ENCODE measurements at places on chromosomes 7 and 10.

GRCh38 chr7:144859739-144860138, 23.9 kb upstream of the TPK1 start:
- no peak for DNase-seq

- no peak for DNase-seq
These were observed 33.9 kb downstream of the LRRC4 start for GRCh38 chr7:127997226-127997922.

DNA sequence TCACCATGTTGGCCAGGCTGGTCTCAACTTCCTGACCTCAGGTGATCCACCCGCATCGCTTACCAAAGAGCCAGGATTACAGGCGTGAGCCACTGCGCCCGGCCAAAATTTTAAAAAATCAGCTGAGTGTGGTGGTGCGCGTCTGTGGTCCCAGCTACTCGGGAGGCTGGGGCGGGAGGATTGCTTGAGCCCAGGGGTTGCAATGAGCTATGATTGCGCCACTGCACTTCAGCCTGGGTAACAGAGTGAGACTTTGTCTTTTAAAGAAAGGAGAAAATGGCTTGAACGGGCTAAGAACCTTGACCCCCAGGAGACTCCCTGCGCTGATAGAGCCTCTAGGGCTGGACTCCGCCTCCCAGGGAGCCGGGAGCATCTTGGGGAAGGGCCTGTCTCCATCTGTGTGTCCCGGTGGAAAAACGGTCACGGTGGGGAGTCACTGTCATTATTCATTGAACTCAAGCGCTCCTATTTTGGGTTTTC, 760 bp upstream of the KCTD7 start:
- no peak for DNase-seq

DNA sequence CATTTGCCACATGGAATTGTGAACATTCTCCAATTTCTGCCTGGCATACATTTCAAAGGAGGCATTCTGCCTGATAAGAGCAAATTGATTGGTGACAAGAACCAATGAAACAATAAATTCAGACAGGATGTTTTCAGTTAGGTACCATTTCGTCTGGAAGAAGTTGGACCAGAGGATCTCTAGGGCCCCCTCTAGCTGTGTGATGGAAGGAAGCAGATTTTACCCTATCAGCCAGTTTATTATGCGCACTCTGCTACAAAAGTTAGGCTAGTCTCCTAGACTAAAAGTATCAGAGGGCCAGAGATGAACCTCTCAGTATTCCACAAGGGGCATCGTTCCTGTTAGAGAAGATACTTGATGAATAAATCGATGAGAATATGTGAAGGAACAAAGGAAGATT, 118.0 kb downstream of the BUB3 start:
- no peak for DNase-seq

DNA sequence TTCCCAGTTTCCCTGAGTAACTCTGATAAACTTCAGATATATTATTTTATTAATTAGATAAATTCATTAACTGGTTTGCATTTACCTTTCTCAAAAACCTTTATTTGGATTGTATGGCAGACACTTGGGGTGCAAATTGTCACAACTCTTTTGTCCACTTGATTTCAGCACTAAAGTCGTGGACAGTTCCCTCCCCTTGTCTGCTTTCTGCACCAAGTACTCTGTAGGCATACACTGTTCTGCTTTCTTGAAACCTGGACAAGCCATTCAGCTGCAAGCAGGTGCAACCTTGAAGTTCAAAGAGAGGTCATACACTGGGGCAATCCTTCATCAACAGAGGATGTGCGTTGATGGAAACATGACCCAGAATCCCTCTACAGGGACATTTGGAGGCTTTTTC, 162.9 kb downstream of the ARL5B start:
- peak; percentile 41 for DNase-seq

- DNase-seq, result no peak
These were observed 179.7 kb downstream of the CFTR start for GRCh38 chr7:117659531-117660011.

GRCh38 chr10:112851181-112851580, 98.9 kb upstream of the TCF7L2 start:
- no peak for DNase-seq

- DNase-seq, result no peak
These were observed 228.7 kb upstream of the PTN start for GRCh38 chr7:137572056-137572784.

- no peak for DNase-seq
These were observed 14.8 kb downstream of the ACBD5 start for GRCh38 chr10:27225642-27226257.

DNA sequence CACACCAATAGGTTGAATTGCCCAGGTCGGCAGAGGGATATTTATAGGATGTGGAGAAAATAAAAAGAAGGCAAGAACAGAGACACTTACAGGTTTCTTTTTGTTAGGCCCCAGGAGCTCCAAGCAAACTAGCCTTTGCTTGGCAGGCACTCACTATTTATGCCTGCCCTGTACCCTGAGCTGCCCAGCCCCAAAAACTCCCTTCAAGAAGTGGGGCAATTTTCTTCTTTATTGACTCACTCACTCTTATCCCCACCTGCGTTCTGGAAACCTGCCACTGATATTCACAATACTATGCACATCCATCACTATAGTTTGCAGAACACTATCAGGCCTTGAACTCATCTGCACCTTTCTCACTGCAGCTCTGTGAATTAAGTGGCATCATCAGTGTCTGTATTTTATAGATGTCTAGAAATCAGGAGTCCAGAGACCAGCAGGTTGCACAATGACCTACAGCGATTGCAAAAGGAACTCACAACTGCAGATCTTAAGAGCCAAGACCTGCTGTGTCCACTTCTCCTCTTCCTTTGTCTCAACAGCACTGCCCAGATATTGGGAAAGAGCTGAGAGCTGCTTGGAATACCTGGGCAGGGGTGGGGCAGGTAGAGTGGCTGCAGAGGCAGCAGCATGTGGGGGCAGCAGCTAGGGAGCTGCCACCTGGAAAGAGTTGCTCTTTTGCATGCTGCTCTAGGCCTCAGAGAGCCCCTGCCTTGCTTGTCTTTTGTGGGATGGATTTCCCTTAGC, at the start of gene SFTPD:
Gene SFTPD, minus strand, starts transcription at position 130 of the 747 bp plus-strand sequence. CDS start 2,446 bp downstream, outside the sequence.
- peak; percentile 74 for DNase-seq

DNA sequence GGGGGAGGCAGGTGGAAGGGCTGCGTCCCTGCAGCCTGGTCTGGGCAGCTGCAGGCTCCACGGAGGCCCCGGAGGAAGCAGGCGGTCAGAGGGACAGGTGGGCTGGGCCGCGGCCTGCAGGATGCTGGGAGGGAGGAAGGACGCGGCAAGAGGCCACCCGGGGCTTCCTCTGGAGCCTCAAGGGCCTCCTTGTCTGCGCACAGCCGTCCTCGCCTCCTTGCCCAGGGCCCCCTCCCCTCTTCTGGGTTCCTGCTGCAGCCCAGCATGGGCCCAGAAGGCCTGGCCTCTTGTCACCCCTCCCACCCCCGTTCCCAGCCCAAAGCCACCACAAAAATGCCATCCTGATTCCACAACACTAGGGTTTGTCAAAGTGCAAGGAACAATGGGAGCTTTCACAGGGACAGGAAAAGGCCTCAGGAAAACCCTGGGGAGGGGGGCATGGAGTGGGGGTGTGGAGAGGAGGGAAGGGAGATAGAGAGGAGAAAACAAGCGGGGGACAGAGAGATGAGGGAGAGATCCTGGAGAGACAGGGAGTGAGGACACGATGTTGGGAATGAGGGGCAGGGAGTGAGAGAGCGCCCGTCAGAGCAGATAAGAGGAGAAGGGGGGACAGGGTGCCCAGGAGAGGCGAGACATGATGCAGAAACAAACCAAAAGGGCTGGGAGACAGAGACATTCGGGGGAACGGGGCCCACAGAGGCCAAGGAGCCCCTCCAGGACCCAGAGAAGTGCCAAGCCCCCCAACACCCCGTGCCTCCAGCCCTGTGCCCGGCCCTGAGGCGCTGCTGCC, 41.8 kb downstream of the ZCCHC24 start:
- no peak for DNase-seq

GRCh38 chr10:96978621-96979154, 146.6 kb downstream of the LCOR start:
- no peak for DNase-seq

DNA sequence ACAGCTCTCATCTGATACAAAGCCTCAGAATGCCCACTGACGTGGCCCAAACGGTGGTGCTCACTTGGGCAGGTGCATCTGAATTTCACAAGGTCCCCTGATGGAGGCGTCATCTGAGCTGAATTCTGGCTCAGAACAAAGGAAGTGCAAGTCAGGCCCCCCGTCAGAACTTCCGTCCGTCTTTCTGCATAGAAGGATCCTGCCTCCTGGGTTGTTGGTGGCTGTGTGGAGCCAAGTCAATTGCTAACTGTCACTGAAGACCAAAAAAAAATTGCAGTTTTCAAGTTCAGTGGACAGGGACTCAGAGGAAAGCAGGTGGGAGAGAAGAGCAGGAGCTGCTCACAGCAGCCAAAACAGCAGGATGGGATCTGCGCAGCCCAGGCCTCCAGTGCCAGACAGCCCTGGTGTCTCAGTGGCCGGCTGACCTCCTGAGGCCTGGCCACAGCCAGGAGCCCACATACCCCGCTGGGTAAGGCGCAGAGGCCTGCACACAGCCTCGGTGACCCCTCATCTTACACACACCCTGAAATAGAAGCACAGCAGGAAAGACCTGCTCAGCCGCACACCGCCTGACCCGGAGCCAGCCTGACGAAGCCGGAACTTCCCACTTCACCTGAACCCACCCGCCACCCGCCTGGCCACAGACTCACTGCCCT, 49.4 kb downstream of the PYROXD2 start:
- peak; percentile 50 for DNase-seq

DNA sequence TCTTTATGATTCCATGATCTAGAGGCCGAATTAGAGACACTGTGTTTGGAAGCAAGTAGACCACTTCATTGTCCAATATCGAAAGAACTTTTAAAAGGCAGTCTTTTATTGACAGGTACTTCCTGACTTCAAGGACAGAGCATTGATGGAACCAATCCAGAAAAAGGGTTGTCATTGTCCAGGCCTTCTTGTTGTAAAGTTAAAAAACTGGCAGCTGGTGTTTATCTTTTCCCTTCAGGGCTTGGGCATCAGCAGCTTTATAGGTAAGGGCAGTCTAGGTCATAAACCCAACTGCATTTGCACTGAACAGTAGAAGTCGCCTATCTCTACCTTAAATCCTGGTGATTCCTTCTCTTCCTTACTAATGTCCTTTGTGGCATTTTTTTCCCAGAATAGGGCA, 95.6 kb downstream of the ST7 start:
- no peak for DNase-seq

DNA sequence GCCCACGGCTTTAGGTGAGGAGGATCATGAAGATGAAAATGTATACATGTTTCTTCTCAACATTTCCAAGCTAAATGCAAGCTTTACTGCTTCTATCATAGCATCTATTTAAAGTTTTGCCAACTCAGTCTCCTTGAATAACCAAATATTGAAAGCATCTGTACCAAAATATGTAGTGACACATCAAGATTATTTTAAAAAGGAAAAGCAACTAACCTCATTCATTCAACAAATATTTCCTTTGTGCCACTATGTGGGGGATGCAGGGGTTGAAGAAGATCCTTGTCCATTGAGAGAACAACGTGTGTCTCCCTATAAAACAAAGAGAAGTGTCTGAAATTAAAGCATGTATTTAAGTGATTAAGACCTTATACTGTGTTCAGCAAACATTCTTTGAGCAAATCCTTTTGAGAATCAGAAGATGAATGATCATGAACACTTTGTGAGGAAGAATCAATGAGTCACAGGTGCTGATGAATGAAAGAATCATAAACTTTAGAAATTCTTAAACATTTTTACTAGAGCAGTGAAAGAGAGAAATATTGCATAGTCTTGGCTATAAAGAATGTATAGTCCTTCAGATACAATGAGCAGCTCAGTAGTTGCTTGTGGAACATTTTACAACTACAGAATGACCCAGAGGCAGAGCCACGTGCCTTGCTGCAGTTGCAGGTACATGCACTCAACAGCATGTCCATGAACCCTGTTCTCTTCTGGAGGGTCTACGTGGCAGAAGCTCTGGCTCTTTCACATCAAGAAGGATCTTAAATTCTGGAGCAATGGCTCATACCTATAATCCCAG, 13.9 kb downstream of the TAS2R60 start:
- peak; percentile 32 for DNase-seq

DNA sequence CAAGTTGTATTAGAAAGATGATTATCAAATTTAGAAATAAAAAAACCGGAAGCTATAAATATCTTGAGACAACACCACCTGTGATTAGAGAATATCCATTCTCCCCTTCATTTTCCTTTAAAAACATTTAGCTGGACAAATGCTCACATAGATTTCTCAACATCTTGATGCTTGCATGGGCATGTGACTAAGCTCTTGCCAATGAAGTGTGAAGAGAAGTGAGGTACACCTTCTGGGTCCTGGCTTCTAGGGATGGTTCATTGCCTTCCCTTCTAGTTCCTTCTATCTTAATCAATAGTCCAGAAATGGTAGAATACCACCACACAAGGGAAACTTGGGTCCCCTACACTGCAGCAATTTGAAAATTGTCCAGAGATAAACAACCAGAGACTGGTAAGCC, 41.0 kb downstream of the WAPL start:
- peak; percentile 42 for DNase-seq

DNA sequence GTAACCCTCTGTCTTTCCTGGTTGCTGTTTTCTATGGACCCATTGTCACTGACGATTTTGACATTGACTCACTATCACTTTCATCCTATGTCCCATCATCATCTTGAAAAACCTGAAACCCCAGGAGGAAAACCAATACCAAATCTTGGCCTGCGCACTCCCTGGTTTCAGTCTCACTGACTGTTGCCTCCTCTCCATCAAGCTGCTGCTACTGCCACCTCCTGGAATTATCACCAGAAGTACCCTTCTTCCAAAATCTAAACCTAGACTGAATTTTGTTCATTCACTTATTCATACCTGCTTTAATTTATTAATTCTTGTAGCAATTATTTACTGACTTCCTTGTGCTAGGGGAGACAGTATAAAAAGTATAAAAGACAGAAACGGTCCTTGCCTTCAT, 44.5 kb upstream of the ACBD5 start:
- peak; percentile 24 for DNase-seq

GRCh38 chr10:50470798-50471582, 152.8 kb downstream of the SGMS1 start:
- DNase-seq, result peak; percentile 86

- DNase-seq, result no peak
These were observed 101.0 kb upstream of the STEAP1B start for GRCh38 chr7:22601003-22601402.

- no peak for DNase-seq
These were observed 18.6 kb downstream of the CACNB2 start for GRCh38 chr10:18158773-18159265.
